ENCODE measurements at places on chromosomes 1 and 21. TPM values are rescaled to one million over a fixed set of nuclear protein-coding genes. Genes with fewer than 3 reads are reported as not detected.
A peak's percentile ranks its signal among the peaks of the same experiment; 100 is the strongest.

DNA sequence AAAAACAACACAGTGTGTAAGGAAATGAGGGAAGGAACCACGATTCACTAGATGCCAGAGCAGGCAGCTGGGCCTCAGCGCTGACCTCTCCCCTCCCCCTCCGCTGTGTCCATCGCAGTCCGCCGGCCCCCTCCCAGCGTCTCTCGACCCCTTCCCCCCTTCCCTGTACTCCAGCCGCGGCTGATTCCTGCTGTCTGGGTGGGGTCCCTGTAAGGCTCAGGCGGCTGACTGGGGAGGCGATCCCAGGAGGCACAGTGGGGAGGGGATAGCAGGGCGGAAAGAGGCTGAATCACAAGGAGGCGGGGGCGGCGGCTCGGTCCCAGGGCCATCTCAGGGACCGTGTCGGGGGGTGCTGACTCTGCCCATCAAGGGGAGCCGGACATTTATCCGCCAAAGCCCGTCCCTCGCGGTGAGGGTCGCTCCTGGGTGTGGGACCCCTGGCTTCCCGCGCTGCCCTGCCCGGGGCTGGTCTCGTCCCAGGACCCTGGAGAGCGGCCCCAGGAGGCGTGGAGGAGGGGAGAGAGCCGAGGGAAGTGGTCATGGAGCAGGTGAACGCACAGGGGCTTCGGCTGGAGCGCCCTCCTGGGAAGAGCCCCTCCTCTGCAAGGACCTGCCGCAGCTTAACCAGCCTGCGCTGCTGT, 241.9 kb downstream of the PTPRU start:
- DNase-seq, result no peak

GRCh38 chr1:53176452-53177208, 20.0 kb upstream of the CPT2 start:
- DNase-seq, result peak; percentile 57

GRCh38 chr21:17688912-17689874, 76.5 kb upstream of the BTG3 start:
- peak; percentile 30 for DNase-seq

GNL2 gene
- total RNA-seq, result 25.6 TPM

DNA sequence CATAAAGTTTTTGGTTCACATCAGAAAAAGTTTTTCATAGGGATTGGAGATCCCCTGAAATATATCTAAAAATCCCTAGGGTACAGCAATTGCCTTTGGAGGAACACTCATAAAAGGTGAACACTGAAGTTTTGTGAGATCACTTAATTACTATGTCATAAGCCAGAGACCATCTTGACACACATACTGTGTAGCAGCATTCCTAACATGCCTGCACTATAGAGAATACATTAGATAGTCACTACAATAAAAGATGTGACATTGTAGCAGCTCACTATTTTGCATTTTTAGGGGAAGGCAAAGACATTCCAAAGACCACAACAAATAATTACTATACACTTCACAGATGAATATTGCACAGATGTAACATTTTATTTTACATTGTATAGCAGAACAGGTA, 779.9 kb downstream of the KCNT2 start:
- no peak for DNase-seq

SLAMF9 gene
- total RNA-seq, result not detected

DNA sequence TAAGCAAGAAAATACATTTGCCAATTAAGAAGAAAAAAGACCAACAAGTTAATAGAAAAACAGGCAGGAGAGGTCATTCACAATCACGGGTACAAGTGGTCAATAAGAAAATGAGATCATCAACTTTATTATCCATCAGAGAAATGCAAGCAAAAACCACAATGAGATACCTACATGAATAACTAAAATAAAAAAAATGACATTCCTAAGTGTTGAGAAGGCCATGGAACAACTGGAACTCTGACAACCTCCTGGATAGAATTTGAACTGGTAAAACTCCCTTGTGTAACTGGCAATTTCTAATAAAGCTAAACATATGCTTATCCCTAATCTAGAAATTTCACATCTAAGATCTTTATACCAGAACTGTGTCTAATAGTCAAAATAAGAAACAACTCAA, 135.4 kb upstream of the BACE2 start:
- DNase-seq, result no peak

- DNase-seq, result peak; percentile 71
Observed at GRCh38 chr1:58881471-58881994, 97.7 kb upstream of the JUN start.

GRCh38 chr1:86714561-86715244, 10.3 kb downstream of the SH3GLB1 start:
- DNase-seq, result no peak

SPRR2G gene
- total RNA-seq, result not detected

GRCh38 chr21:44709426-44710293, 1.7 kb downstream of the TSPEAR start:
- DNase-seq, result no peak

DNA sequence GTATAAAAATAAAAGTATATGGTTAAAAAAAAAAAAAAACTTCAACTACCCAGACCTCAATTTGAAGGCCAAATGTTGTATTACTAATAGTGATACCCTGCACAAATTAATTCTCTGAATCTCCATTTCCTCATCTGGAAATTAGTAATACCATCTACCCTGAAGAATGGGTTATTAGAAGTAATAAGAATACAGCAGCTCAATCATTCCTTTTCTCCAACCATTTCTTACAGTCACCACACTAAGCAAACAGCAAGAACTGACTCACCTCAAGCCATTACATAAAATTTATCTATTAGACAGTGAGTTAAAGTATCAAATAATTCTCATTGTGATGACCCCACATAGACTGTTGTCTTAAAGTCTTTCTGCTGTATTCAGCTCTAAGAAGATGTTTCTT, 39.6 kb downstream of the RERE start:
- no peak for DNase-seq

HES2 gene
- 0.09 TPM for total RNA-seq

GRCh38 chr1:201307760-201308499, 24.6 kb downstream of the PKP1 start:
- DNase-seq, result peak; percentile 72

GRCh38 chr1:73537400-73537799, 660.6 kb downstream of the LRRIQ3 start:
- DNase-seq, result no peak

GRCh38 chr1:245441689-245442088, 286.9 kb downstream of the KIF26B start:
- DNase-seq, result no peak

HSPA6 gene
- 5.8 TPM for total RNA-seq
